ENCODE measurements at places on chromosomes 11 and 22. TPM values are rescaled to one million over a fixed set of nuclear protein-coding genes. Genes with fewer than 3 reads are reported as not detected.

- peak; percentile 99 for DNase-seq
Measured at GRCh38 chr22:50562523-50563412, at the start of gene SYCE3. TSS of gene SYCE3 (minus strand) at chr22:50562919. CDS start at chr22:50556405, 6,514 bp downstream.

Gene ZNF70
- 3.2 TPM for total RNA-seq

Gene ANGPTL5
- total RNA-seq, result 3.2 TPM

DNA sequence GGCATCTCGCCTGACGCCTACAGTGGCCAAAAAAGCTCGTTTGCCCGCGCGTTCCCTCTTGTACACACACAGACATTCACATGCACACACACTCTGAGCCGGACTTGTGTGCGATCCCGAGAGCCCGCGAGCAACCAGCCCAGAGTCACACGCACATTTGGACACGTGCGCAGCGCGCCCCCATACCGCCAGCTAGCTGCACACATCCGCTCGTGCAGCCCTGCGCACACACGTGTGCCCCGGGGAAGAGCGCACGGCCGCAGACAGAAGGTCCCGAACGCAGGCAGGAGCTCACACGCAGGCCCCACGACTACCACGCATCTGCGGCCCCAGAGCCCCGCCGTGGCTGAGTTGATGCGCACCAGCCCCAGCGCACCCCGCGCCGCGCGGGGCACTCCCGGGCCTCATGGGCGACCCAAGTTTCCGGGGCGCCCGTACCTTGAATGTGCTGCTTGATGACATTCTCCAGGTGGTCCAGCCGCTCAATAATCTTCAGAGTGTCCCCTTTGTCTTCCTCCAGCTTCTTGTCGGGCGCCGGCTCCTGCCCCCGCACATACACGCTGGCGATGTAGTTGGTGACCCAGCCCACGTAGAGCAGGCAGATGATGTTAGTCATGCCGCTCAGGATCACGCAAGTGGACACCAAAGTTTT lies 758 bp downstream of the GALNT18 start:
- DNase-seq, result no peak

- no peak for DNase-seq
Measured at GRCh38 chr22:46125816-46126765, 24.2 kb upstream of the PPARA start.

Gene MUC5B
- 0.22 TPM for total RNA-seq

DNA sequence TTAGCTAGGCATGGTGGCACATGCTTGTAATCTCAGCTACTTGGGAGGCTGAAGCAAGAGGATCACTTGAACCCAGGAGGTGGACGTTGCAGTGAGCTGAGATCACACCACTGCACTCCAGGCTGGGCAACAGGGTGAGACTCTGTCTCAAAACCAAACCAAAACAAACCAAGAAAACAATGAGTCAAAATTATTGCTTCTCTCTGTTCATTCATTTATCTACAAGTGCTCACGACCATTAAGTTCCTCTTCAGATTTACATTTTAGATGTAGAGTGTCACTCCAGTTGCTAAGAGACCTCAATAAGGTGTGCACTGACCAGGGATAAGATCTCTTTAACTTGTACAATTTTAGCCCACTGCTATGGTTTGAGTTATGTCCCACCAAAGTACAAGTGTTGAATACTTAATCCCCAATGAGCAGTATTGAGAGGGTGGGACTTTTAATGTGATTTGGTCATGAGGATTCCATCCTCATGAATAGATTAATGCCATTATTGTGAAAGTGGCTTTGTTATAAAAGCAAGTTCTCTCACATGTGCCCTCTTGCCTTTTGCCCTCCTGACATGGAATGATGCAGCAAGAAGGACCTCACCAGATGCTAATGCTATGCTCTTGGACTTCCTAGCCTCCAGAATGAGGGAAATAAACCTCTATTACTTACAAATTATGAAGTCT lies 7.8 kb downstream of the HNRNPUL2 start:
- DNase-seq, result no peak

DNA sequence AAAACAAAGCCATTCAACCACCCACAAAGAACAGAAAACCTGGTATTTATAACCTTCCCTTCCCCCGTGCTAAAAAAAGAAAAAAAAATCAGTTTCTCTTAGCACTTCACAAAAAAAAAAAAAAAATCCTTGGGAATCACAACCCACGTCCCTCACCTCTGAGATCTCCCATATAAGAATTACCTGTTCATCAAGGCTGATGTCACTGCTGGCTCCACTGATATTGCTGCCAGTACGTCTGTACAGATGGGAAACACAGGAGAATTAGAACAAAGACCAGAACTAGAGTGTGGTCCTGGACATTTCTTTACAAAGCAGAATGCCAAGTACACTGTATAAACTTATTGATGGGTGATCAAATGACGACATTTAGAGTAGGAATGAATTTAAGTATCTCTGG lies 14.9 kb downstream of the OSBP start:
- DNase-seq, result no peak

DNA sequence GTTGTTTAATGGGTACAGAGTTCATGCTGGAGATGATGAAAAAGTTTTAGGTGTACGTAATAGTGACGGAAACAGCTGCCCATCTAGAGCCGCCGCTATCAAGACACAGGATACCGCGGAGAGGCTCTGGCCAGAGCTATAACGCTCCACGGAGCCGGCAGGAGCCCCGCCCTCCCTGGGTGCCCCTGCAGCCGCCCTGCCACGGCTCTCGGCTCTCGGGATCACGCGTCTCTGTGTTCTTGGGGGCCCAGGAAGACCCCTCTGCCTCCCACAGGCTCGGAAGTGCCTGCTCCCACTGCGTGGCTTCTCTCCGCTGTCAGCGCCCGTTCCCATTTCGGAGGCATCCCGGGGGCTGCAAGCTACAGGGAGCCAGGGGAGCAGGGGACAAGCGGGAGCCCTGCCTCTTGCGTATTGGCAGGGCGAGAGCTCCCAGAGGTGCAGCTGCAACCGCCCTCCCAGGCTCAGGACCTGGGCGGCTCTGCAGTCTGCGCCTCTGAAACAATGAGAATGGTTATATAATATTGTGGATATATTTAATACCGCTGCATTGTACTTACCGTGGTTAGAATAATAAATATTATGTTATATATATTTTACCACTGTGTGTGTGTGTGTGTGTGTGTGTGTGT lies 13.7 kb downstream of the GLYATL2 start:
- no peak for DNase-seq

Gene CDON
- total RNA-seq, result 16.7 TPM

DNA sequence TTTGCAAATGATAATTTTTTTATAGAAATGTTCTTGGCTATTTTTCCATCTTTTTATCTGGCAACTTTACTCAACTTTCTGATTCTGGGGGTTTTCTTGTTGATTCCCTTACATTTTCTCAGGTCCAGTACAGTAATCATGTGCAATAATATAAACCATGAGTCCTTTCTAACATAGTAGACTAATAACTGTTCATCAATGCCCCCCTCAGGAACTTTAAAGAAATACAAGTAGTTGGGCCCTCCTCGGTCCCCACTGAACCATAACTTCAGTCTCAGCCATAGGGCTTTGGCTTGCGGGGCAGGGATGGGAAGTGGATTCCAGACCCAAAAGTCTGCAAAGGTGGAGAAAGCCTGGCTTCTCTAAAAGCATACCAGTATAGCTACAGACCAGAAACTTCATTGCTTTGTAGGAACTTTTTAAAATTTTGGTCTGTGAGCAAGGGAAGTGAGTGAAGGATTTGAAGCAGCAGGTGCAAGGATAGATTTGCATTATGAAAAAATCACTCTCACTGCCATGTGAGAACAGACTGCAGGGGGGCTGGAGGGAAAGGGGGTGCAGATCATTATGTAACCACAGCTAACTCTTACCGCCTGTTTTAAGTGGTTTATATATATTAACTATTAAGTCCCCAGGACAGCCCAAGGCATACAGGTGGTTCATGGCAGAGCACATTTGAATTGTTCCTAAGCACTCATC lies 10.4 kb upstream of the TUB start:
- DNase-seq, result no peak

Gene TMEM86A
- total RNA-seq, result 96.2 TPM

DNA sequence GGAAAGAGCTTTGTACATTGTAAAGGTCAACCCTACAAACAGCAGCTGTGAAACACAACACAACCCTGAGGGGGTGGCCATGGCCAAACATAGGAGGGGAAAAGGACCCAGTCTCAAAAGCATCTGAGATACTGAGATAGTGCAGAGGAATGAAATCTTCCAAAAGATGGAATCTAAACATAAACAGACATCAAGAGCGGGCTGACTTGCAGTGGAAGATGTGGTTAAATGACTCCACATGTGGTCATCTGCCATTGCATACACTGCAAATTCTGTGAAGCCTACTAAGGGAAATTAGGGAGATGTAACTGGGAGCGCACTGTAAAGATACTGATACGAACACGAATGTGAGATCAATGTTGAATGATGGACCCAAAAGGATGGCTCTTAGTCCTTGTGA lies 22.0 kb downstream of the BDNF start:
- DNase-seq, result no peak

GRCh38 chr11:1197886-1198560 lies 24.8 kb upstream of the MUC5B start:
- no peak for DNase-seq

DNA sequence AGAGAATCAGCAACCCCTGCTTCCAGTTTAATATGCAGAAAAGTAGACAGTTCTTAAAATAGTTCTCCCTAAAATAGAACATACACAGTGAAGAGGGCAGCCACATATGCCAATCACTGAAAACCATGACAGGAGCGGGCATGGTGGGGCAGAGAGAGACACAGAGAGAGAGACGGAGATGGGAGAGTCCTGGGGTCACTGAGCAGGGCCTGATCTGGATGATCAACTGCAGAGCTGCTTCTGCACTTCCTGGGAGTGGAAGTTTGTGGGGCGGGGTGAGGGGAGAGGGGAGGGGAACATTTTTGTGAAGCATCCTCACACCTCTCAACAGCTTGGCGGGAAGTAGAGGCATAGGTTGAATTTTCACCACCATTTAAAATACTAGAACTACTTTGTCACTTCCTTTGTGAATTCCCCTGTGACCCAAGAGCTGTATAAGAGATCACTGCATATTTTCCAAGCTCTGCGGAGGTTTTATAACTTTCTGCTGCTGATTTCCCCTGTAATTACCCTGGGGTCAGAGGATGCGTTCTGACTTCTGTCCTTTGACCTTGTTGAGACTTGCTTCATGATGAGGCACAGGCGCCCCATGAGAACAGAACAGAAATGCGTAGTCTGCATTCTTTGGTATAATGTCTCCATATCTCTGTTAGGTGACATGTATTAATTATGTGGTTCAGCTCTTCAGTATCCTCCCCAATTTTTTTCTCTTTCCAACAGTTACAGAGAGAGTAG lies 419.4 kb downstream of the BRD1 start:
- peak; percentile 21 for DNase-seq

GRCh38 chr11:128179039-128179438 lies 408.3 kb downstream of the ETS1 start:
- DNase-seq, result no peak

DNA sequence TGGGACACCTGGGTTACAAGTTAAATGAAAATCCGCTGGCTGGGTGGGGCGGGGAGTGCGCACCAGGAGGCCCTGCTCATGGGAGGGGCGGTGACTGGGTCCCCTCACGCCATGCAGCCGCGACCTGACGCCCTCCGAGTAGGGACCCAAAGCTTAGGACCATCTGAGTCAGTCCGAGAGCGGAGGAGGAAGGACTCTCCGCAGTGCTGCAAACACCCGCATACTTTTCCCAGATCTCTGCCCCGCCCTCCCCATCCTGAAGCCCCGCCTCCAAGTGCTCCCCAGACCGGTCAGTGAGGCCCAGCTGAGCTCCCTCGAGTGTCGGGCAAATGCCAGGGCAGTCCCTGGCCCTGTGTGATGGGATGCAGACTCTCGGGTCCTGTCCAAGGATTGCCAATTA lies 6.6 kb upstream of the FLI1 start:
- peak; percentile 90 for DNase-seq

- no peak for DNase-seq
Measured at GRCh38 chr11:67522844-67523555, at the start of gene CABP2. TSS of gene CABP2 (minus strand) at chr11:67523446. CDS start at chr11:67523326, 120 bp downstream.
